Lower lobe of right lung (tissue), 2 donors: ENCODE measurements at places on chromosomes 16 and 17.

DNA sequence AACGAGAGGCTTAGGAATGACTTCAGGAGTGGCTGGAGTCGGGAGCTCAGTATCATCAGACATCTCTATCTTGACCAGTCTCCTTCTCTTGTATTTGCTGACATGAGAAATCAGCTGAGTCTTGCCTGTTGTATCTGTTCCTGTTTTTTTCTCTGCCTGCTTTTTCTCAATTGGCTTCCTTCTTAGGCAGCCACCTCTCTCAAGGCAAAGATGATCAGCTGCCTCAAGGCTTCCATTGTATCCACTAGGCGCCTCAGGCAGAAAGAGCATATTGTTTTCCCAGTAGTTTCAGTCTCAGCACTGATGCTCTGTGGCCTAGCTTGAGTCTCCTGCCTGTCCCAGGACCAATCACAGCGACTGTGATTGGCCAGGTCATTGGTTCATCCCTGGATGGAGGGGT is 306.2 kb downstream of the CPPED1 start:
- DNase-seq, result no peak

- no peak for DNase-seq
Measured at GRCh38 chr17:22138861-22139469, 446.6 kb downstream of the KCNJ18 start.

DNA sequence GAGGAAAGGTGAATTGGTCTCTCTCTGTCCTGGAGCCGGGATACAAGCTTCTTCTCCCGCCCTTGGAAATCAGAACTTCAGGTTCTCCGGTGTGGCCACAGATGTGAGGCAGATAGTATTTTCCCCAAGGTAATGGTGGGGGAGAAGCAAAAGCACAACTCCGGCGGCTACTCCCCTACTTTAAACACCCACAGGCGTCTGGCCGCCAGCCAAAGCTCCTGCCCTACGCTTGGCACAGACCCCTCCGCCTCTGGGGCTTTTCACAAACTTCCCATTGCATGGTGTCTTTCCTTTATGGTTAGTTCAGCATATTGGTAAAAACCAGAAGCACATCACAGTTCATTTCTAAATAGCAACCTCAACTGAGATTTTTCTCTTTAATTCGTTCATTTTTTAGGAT is 39.4 kb upstream of the B4GALNT2 start:
- no peak for DNase-seq

GRCh38 chr16:29813644-29814562 is 1.9 kb downstream of the PRRT2 start:
- DNase-seq, result no peak

GRCh38 chr16:6484081-6484480 is 848.6 kb upstream of the RBFOX1 start:
- DNase-seq, result no peak

- DNase-seq, result no peak
Measured at GRCh38 chr17:57485916-57486881, 229.9 kb downstream of the MSI2 start.

DNA sequence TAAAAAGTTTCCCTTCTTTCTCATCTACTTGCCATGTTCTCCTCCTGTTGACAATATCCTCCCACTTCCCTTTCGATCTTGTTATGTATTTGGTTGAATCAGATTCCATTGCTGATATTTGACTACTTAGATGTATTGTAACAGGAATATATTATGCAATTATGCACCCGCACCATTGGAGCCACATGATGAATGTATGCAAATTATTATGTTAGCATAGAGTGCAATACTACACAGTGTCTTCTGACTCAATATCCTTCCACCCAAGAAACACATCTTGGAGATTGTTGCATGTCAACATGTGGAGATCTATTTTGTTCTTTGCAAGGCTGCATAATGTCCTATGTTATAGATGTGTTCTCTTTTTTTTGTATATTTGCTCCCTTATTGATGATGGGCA is 219.2 kb upstream of the RBFOX1 start:
- no peak for DNase-seq

DNA sequence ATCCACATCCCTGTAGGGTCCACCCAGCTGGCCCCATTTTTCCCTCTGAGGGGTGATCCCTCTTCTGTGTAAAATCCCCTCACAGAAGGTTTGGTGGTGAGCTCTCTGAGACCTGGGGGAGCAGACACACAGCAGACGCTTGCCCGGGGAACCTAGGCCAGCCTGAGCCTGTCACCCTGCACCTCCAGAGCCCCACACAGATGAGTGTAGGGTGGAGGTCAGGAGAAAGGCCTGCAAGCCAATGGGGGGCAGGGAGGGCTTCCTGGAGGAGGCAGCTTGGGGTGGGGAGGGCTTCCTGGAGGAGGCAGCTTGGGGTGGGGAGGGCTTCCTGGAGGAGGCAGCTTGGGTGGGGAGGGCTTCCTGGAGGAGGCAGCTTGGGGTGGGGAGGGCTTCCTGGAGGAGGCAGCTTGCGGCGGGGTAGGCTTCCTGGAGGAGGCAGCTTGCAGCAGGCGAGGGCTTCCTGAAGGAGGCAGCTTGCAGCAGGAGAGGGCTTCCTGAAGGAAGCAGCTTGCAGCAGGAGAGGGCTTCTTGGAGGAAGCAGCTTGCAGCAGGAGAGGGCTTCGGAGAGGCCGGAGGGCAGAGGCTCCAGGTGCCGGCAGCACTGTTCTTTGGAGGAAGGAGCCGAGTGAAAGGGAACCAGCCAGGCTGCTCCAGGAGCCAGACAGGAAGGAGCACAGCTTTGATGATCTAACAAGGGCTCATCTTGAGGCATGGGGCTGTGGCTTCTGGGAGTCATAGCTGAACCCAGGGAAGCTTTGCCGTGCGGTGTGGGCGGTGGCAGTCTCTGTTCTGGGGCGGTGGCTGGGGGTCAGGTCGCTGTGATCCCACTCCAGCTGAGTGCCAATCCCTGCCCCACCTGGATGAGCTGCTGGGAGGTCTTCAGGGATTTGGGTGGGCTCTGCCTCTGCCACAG is 83.7 kb upstream of the ZNF469 start:
- DNase-seq, result peak; percentile 19

DNA sequence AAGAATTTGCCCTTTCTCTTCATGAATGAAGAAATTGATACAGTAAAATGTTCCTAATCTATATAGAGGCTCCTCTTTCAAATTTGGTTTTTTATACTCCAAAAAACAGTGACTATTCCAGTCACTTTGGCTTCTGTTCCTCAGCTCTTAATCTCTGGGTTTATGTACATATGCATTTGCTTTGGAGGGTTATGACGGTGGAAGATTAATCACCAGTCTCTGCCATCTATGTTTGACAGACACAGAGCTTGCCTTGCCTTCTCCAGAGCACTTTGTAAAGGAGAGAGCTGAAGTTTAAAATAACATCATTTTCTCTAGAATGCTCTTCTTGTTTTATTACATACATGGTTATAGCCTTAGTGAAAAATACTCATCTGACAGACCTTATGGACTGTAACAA is 99.3 kb downstream of the NLK start:
- no peak for DNase-seq

- peak; percentile 88 for DNase-seq
Measured at GRCh38 chr16:87636050-87636684, 33.9 kb downstream of the JPH3 start.

DNA sequence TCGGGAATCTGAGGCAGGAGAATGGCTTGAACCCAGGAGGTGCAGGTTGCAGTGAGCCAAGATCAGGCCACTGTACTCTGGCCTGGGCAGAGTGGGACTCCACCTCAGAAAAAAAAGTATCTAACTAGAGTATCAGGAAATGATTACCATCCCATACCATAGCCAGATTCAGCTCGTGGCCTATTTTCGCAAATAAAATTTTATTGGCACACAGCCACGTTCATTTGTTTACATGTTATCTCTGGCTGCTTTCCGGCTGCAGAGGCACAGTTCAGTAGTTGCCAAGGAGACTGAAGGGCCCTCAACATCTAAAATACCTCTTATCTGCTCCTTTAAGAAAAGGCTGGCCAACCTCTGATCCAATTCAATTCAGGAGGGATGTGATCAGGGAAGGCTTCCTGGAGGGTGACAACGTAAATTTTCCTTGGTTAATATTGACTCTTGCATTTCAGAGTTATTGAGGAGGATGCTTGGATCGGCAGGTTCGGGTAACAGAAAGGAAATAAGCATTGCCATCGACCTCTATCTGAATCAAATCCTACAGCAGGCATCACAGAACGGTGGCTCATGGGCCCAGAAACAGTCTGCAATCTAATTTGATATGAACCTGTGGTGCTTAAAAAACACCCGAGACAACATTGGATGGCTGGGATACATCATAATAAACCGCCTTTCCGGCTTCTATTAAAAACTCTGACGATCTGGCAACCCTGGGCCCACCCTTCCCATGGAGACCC is 73.8 kb downstream of the XYLT1 start:
- no peak for DNase-seq

GRCh38 chr17:78237401-78238012 is 6.1 kb downstream of the TMEM235 start:
- no peak for DNase-seq

DNA sequence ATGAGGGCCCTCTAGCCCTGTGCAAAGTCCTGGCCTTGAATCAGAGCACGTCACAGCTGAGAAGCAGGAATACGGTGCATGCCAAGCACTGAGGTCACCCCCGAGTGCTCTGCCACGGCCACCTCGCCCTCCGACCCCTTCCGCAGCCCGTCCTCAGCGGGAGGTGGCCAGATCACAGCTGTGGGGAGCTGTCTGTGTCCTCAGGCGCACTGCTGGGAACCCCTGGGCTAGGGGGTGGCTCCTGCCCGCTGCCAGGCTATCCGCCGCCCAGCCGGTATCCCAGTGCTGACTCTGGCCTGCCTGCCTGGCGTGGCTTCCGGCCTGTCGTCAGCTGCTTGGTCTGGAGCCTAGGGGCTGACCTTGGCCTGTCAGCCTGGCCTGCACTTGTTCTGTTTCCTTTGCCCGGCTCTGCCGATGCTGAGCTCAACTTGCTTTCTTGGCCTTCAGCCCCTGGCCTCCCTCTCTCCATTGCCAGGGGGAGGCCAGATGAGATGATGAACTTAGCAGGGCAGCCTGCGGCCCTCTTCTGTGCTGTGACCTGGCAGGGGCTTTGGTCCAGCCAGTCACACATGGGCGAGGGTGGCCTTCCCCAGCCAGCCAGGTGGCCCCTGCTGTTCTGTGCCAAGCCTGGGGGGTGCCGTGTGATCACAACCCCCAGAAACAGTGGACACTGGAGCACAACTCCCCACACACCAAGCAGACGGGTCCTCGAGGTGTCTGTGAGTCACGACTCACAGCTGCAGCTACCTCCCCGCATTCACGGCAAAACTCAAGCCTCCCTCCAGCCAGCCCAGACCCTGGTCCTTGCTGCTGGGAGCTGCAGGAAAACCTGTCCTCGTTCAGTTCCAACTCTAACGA is 77.3 kb downstream of the ZDHHC7 start:
- DNase-seq, result no peak

DNA sequence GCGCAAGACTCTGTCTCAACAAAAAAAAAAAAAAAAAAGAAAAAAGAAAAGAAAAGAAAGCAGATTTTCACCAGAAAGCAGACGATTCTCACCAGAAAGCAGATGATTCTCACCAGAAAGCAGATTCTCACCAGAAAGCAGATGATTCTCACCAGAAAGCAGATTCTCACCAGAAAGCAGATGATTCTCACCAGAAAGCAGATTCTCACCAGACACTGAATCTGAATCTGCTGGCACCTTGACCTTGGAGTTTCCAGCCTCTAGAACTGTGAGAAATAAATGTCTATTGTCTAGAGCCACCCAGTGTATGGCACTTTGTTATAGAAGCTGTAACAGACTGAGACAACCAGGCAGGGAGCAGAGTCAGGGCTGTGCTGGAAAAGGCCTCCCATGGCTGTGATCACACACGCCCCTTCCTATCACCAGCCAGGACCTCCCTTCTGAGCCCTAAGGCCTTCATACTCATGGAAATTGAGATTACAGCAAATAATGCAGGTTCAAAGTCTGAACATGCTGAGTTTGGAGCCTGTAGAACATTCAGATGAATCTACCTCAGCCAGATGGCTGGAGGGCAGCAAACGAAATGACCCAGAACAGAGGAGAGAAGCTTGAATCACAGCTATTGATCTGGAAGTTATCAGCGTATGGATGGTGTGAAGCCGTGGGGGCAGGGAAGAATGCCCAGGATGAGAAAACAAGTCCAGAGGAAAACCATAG is 309.3 kb downstream of the SLC39A11 start:
- DNase-seq, result no peak

DNA sequence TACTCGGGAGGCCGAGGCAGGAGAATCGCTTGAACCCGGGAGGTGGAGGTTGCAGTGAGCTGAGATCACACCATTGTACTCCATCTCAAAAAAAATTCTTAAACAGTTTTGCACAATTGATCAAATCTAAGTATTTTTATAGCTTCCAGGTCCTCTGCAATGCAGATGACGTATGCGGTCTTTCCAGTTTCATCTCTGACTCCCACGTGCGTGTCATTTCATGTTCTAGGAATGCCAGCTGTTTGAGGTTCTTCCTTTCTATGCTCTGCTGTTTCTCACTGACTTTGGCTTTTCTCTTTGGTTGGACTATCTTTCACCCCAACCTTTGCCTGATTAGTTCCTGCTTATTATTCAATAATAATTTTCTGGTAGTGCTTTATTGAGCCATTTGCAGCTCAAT is 16.2 kb downstream of the CHP2 start:
- DNase-seq, result no peak

DNA sequence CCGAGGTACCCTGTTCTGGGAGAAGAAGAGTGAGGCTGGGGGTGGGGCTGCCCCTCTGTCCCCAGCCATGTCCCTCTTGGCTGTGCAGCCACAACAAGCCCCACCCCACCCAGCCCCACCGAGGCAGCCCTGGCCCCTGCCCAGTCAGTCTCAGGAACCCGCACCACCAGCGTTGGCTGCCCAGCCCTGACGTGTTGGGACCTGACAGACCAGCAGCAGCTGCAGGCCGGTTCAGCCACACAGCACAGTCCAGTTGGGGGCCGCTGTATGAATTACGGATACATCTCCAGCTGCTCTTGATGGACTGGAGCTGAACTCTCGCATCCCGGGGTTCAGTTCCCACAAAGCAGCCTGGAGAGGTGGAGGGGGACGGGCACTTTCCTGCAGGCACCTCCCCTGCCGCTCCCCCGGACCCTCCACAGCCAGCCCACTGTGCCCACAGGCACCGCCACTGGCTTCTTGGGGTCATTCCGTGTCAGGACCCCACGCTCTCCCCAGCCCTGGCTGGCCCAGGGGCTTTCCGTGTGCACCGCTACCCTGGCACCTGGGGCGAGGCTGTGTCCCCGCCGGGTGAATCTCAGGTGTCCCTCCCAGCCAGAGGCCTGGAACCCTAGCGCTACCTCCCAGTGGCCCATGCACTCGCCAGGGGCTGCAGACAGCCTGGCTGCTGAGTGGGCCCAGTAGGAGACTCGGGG is 7.1 kb downstream of the CDH15 start:
- DNase-seq, result no peak

GRCh38 chr16:80875616-80876015 is 71.2 kb upstream of the CDYL2 start:
- DNase-seq, result no peak
